H4 (cell line): ENCODE measurements at places on chromosomes 13 and 19. TPM values are rescaled to one million over a fixed set of nuclear protein-coding genes. Genes with fewer than 3 reads are reported as not detected.

The RBM26 gene
- total RNA-seq, result 13.0 and 15.9 TPM in 2 replicates

The GGACT gene
- 0.92 and 4.7 TPM in 2 replicates for total RNA-seq

The FPR1 gene
- total RNA-seq, result 2.5 and 3.0 TPM in 2 replicates

The LILRB1 gene
- total RNA-seq, result not detected in 2 replicates

DNA sequence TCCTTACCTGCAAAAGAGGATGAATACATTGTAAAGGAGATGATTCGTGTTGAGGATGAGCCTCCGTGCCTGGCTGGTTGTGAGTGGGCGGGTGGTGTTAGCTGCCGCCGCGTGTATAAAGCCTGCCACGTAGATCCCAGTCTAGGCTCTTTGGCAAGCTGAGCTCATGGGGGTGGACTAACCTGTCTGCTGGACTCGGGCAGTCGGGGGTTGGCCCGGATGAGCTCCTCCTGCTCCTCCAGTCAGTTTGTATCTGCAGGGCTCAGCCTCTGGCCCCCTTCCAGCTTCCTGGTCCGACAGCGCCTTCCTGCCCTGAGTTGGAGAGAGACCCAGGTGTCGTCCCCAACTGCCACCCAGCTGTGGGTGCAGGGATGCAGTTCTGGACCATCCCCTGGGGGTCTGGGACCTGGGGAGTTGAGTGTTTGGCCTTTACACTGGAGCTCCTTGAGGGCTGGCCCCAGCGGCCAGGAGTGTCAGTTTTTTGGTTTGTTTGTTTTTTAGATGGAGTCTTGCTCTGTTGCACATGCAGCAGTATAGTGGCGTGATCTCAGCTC is 20.9 kb downstream of the TECR start:
- DNase-seq, result no peak

- no peak for DNase-seq
Observed at GRCh38 chr13:110914081-110914330, 863 bp downstream of the ANKRD10 start.

DNA sequence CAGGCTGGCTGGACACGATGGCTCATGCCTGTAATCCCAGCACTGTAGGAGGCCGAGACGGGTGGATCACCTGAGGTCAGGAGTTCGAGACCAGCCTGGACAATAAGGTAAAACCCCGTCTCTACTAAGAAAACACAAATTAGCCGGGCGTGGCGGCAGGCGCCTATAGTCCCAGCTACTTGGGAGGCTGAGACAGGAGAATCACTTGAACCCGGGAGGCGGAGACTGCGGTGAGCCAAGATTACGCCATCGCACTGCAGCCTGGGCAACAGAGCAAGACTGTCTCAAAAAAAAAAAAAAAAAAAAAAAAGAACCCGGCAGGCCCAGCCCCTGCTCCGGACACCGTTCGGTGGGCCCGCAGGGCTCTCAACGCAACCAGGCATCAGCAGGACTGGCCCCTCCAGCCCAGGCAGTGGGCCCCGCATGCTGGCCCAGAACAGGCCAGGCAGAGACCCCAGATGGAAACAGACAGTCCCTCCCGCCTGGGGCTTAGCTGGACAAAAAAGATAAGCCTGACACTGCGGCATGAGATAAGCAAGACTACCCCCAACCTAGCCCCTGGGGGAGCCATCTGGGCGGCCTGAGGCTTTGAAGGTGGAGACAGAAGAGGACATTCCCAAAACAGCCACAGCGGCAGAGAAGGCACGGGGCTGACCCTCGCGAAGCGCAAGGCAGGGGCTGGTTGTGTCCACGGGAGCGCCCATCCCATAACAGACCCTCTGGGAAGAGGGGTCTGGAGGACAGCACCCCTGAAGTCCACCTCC is 11.6 kb downstream of the REXO1 start:
- DNase-seq, result no peak

DNA sequence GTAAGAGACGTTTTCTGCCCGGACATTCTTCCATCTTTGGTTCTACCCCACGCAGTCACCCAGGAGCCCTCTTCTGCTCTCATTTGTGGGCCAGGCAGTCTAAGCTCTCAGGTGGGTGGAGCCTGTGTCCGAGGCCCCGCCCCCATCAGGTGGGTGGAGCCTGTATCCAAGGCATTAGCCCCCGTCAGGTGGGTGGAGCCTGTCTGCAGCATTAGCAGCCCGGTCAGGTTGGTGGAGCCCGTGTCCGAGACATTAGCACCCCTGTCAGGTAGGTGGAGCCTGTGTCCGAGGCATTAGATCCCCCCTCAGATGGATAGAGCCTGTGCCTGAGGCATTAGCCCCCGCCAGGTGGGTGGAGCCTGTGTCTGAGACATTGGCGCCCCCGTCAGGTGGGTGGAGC is 45.5 kb upstream of the C13orf46 start:
- DNase-seq, result no peak

- peak; percentile 77 for DNase-seq
Observed at GRCh38 chr19:33795370-33796163, 1.1 kb upstream of the KCTD15 start.

GRCh38 chr19:30530751-30531150 is 158.6 kb downstream of the ZNF536 start:
- DNase-seq, result no peak

- no peak for DNase-seq
Observed at GRCh38 chr19:2636897-2637683, 65.4 kb downstream of the GNG7 start.

GRCh38 chr13:40213779-40214178 is 452.7 kb downstream of the FOXO1 start:
- DNase-seq, result no peak

GRCh38 chr13:29319451-29319850 is 276.0 kb downstream of the SLC7A1 start:
- no peak for DNase-seq

DNA sequence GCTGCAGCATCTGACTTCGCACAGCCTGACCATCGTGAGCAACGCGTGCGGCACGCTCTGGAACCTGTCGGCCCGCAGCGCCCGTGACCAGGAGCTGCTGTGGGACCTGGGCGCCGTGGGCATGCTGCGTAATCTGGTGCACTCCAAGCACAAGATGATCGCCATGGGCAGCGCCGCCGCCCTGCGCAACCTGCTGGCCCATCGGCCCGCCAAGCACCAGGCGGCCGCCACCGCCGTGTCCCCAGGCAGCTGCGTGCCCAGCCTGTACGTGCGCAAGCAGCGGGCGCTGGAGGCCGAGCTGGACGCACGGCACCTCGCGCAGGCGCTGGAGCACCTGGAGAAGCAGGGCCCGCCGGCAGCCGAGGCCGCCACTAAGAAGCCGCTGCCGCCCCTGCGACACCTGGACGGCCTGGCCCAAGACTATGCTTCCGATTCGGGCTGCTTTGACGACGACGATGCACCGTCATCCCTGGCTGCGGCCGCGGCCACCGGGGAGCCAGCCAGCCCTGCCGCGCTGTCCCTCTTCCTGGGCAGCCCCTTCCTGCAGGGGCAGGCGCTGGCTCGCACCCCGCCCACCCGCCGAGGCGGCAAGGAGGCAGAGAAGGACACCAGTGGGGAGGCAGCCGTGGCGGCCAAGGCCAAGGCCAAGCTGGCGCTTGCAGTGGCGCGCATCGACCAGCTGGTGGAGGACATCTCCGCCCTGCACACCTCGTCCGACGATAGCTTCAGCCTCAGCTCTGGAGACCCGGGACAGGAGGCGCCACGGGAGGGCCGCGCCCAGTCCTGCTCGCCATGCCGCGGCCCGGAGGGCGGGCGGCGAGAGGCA is 13.6 kb downstream of the C19orf25 start:
- no peak for DNase-seq
